Neuronal stem cell (in vitro differentiated cells): ENCODE measurements at places on chromosomes 16 and 17.

- no peak for DNase-seq
Measured at GRCh38 chr17:81685108-81685507, 1.3 kb downstream of the HGS start.

DNA sequence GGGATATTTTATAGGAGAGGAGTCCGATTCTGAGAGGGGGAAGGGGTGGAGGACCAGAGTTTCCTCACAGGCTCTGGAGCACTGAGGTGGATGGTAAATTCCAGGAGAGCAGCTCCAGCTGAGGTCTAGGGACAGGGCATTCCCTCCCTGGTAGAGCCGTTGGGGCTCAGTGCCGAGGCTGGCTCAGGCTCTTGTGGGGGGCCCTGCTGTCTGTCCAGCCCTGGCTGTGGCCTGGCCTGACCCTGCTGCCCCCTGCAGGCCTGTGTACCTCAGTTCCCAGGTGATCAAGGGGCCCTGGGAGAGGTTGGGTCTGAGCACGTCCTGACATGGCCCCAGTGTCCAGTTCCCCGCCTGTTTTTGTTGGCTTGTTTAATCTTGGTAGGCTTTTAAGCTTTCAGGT is 16.8 kb downstream of the ZNF750 start:
- DNase-seq: no peak

DNA sequence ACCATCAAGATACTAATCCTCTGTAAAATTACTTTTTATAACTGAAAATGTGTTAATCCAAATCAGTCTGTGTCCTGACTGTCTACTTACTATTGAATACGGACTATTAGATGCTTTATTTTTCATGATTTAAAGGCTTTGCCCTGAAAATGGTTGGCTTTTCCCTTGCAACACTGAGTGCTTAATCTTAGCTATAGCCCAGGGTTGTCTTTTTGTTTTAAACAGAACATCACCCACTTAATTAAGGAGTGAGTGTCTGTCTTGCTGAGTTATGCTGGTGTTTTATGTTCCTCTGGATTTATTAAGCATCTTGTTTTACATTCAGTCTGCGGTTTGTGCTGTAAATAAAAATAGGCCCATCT is 11.0 kb downstream of the FTO start:
- DNase-seq: no peak

DNA sequence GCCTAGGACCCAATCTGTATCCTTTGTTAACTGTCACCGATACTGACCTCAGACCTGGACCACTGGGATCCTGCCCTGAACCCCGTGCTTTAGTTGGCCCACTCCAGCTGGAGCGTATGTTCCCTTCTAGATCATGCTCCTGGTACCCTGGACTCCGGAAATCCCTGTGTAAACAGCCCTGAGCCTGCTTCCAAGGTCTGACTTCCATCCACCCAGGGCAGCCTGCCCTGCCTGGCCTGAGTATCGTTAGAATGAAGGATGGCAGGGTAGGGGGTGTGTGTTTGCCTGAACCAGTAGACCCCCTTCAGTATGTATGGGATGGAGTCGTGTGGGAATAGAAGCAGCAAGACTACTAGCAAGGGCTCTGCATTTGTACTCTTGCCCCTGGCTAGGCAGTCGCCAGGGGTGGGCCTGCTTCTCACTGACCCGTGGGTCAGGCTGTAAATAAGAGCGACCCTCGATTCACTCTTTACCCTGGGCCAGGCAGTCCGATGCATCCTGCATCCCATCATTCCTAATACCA is 691 bp upstream of the TMEM98 start:
- no peak for DNase-seq

GRCh38 chr16:86519649-86520316 is 9.5 kb downstream of the FOXF1 start:
- peak; percentile 67 for DNase-seq

DNA sequence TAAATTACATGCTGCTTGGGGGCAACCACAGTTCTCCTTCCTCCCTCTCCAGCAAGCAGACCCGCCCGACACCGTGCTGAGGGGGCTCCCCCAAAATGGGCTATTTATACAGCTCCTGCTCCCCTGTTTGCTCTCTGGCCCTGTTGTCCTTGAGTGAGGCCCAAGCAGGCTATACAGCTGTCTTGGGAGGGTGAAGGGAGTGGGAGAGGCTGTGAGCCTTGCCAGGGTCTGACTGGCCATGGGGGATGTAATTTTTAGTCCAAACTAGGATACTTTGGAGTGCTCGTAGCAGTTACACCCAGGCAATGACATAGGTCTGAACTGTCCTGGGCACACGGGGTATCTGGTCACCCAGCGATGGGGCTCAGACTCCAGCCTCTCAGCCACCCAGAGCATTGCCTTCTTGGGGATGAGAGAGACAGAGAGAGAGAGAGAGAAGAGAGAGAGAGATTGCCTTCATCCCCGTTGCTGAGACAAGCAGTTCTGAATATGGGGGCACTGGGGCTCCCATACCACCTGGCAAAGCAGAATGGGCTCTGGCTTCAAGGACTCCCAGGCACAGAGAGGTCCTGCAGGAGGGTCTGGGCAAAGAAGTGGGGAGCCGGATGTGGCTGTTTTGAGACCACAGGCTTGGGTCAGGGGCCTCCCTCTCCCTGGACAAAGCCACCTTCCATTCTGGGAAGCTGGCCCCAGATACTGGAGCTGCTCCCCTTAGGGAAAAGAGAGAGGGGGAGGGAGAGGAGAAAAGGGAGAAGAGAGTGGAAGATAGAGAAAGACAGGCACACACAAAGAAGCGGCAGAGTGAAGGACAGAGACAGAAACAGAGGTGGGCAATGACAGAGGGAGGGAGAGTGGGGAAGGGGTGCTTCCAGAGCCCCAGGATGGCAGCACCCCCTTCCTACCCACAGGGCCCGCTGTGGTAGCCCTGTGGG is 10.7 kb upstream of the TMEM92 start:
- no peak for DNase-seq

GRCh38 chr17:16465052-16465312 is 27.0 kb downstream of the LRRC75A start:
- DNase-seq: no peak

GRCh38 chr16:7547736-7548135 is 215.1 kb downstream of the RBFOX1 start:
- no peak for DNase-seq

GRCh38 chr17:78358538-78359320 is 1.1 kb downstream of the SOCS3 start:
- DNase-seq: no peak
